AG10803 (cell line): ENCODE measurements at places on chromosomes 6 and 20.
A peak's percentile ranks its signal among the peaks of the same experiment; 100 is the strongest.

- DNase-seq, result no peak
Observed at GRCh38 chr20:45819466-45819865, 7.0 kb downstream of the UBE2C start.

DNA sequence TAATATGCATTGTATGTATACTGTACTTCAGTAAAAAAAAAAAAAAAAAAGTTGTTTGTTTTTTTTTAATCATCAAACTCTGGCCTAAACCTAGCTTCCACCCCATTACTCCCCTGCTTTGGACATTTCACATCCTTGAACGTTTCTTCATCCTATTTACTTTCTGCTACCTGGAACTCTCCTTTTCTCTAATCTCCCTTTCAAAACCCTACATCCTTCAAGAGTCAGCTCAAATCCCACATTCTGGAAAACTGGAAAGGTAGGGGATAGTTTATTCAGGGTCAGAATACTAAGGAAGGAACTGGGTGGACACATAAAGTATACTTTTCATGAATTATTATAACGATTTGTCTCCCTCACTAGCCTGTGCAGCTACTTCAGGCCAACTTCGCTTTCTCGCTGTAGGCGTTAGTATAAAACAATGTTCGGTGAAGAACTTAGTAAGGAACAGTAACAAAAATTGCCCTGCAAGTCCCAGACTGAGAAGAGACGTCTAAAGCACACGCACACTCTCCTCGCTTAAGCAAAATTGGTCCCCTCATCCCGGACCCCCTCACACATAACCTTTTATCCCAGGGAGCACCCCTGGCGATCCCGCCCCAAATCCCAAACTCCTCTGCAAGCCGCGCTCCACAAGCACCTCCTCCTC, 775 bp downstream of the PIGU start:
- DNase-seq, result no peak

DNA sequence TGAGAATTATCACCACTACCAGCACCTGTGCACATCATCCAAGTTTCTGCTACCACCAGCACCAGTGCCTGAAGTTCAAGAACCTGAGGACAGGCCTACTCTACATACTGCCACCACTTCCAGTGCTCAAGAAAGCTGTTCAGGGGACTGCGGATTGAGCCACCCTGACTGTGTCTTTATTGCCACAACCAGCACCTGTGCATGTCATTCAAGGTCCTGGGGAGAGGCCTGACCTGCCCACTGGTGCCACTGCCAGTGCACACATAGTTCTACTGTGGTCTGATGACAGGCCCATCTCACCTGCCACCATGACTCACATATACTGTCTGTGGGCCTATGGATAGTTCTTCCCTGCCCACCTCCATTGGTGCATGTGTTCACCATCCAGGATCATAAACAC, 559.4 kb downstream of the COL12A1 start:
- no peak for DNase-seq

DNA sequence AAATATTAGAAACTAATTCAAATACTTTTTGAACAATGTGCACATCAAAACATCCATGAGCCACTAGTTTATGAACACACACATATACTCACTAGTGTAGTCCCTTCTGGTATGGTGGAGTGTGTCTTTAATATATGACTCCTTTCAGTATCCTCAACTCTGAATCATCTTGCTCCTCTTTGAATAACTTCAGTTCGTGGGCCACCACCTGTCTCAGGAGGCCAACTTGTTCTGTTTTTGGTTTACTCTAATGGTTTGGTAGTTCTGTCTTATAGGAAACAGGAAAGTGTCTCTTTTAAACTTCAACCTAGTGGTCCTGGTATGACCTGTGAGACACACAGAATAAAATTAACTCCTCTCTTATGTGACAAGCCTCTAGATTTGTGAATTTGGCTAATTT, 55.6 kb downstream of the ZNF292 start:
- no peak for DNase-seq

DNA sequence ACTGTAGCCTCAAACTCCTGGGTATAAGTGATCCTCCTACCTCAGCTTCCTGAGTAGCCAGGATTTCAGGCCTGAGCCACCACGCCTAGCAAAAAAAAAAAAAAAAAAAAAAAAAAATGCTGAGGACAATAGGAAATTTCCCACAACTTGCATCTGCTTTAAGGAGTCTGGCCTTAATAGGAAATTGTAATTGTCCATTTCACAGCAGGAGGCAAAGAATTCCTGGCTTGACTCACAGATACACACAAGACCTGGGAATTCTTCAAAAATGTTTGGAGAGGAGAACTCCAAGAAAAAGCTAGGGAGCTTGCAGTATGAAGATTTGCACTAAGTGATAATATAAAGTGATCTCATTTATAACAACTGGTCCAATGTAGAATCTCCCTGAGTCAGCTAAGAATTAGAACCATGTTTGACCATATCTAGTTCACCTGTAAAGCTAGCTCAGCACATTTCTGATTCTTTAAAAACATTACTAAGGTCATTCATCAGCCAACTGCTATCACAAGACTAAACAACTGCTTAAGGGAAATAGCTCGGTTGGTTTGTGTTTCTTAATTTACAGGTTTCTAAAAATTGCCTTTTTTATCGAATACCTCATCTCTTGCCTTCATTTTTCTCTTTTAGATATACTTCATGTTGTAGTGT, 80.2 kb upstream of the SLC2A12 start:
- DNase-seq, result peak; percentile 39

- DNase-seq, result no peak
Observed at GRCh38 chr6:34095136-34095505, 50.8 kb downstream of the GRM4 start.

GRCh38 chr20:5150226-5151076, 23.6 kb downstream of the CDS2 start:
- DNase-seq, result no peak
